ENCODE measurements at places on chromosomes 4 and X.

GRCh38 chr4:74161666-74162450 lies 3.9 kb downstream of the MTHFD2L start:
- no peak for DNase-seq

DNA sequence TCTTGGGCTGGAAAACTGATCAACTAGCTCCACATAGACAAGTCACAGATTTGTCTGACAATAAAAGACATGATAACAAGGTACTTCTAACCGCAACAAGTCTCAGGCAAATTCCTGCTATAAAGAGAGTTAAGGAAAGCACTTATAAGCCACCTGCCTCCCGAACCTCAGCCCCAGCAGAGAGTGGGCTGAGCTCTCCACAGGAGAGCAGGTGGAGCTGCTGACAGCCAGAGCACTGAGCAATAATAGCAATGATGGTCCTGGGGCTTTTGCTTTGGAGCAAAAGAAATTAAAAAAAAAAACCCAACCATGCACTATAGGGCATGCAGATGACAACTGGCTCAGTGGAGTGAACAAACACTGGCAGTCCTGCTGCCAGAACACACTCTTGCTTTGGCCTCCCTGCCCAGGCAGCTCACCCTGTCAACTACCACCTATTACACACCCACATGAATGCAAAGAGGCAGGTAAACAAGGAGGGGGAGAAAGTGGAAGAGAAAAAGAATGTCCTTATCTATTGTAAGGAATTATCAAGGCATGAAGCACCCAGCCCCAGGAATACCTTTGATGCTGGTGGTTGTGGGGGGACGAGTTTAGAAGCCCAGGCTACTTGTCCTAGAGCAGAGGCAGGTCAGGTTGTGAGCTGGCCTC lies 135.8 kb upstream of the DGKK start:
- no peak for DNase-seq

DNA sequence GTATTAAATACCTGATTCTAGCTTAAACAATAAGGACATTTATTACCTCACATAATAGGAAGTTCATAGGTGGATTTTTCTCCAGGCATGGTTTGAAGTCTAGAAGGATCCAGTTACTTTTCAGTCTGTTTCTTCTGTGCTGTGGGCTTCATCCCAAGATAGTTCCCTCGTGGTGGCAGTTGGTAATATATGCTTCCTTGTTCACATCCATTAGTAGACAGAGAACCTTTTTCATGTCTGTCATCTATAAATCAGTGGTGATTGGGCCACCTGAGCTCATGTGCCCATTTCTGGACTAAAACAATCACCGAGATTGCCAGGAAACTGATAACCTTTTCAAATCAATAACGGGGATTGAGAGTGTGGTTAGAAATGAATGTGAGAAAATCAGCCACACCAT lies 97.7 kb downstream of the KDM6A start:
- no peak for DNase-seq

DNA sequence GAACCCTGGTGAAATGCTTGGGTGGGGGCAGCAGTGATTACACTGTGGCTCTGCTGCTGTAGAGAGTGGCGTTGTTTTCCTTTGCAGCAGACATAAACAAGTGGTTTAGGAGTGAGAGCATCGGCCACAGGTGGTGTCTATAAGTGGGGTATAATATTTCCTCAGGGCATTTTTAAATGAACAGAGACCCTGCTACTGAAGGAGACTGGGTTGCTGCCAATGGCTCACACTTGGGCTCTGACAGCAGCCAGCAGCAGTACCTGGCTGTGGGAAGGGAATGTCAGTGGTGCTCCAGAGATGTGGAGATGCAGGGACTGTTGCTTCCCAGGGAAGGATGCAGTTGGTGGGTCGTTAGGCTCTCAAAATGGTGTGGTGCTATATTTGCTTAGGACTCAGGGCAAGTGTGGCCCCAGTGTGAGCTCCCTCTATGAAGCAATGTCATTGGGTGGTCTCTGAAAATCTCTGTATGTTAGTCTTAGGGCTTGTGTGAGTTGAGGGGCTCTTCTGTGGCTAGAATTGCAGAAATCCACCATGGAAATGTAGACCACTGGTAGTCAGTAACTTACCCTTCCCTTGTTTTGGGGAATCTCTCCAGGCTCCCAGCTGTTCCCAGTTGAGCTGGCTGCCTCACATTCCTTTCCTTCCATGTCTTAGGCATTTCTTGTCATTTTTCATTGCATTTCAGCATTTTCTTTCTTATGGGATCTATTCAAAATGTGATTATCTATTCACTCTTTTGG lies 1023.0 kb upstream of the GRID2 start:
- no peak for DNase-seq

DNA sequence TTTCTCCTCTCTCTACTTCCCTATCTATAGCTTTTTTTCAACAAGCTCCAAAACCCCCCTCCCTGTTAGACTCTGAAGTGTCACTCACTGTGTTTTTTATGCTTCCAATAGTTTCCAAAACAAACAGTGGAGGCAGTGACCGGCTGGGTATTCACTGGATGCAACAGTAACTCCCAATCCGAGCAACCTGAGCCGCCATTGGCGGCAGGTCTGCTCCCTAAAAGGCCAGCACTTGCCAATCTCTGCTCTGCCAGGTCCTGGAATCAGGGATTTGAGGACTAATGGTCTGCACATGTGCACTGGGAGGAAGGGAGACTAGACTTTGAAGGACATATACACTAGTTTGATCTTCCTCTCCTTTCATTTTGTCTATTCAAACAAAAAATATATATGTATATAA lies 7.1 kb downstream of the TBX22 start:
- no peak for DNase-seq

- DNase-seq: no peak
These were observed 403 bp downstream of the PHOX2B start for GRCh38 chr4:41748074-41748570.

- DNase-seq: no peak
These were observed 17.9 kb upstream of the YIPF6 start for GRCh38 chrX:68480969-68481368.

Data from CD4-positive, alpha-beta T cell treated with Interleukin-4 for 1 hour (primary cell).